Activated CD4-positive, CD25-positive, alpha-beta regulatory T cell (primary cell): ENCODE measurements at places on chromosomes 6 and 20.

DNA sequence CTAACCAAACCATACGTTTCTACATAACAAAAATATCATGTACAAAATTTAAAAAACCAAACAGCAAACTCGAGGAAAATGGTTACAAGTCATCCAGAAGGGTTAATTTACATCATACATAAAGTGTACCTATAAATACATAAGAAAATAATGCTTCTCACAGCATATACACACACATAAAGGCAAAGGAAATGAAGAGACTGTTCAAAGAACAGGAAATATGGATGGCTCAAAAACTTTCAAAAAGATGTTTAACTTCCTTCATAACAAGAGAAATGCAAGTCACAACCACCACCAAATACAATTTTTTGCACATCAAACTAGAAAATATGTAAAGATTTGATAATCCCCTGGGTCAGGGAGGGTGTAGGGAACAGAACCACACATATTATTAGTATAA, 7.5 kb downstream of the SLC22A23 start:
- no peak for DNase-seq

DNA sequence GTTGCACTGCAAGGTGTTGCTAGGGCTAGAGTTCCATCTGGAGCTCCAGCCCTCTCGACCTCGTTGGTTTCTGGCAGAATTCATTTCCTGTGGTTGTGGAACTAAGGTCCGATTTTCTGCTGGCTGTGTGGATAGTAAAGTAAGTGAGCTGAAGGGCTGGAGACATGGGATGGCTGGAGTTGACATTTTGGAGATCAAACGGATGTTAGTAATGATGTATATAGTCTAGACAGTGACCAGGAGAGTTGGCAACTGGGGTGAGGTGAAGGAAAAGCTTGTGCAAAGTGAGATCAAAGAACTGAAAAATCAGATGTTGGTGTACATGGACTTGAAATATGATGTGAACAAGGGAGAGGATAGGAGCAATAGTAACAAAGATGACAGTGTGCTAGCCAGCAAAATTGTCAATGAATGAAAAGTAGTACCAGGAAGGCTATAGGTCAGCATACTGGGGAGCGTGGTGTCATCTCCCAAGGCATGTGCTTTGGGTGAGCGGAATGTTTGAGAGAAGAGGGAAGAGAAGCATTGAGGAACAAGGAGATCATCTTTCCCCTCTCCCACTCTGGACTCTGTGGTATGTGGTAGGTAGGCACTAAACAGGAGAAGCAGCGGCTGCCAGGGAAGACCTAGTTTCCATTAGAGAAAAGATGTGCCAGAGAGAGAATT, 7.8 kb downstream of the QRSL1 start:
- no peak for DNase-seq

DNA sequence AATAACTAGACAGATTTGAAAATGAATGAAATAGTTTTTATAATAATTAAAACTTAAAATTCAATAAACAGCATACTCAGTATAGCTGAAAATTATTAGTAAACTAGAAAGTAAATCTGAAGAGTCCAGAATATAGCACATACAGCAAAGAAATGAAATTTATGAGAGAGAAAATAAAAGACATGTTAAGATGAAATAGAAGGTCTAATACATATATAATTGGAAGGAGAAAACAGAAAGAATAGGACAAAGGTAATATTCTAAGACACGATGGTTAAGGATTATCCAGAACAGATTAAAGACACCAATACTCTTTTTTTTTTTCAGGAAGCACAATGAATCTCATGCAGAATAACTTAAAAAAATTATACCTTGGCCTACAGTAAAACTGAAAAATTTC, 69.0 kb downstream of the SESN1 start:
- no peak for DNase-seq

- no peak for DNase-seq
Observed at GRCh38 chr6:110949679-110950285, 8.7 kb upstream of the GTF3C6 start.

DNA sequence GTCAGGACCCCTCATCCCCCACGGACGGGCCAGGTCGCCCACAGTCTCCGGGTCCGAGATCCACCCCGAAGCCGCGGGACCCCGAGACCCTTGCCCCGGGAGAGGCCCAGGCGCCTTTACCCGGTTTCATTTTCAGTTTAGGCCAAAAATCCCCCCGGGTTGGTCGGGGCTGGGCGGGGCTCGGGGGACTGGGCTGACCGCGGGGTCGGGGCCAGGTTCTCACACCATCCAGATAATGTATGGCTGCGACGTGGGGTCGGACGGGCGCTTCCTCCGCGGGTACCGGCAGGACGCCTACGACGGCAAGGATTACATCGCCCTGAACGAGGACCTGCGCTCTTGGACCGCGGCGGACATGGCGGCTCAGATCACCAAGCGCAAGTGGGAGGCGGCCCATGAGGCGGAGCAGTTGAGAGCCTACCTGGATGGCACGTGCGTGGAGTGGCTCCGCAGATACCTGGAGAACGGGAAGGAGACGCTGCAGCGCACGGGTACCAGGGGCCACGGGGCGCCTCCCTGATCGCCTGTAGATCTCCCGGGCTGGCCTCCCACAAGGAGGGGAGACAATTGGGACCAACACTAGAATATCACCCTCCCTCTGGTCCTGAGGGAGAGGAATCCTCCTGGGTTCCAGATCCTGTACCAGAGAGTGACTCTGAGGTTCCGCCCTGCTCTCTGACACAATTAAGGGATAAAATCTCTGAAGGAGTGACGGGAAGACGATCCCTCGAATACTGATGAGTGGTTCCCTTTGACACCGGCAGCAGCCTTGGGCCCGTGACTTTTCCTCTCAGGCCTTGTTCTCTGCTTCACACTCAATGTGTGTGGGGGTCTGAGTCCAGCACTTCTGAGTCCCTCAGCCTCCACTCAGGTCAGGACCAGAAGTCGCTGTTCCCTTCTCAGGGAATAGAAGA, 978 bp downstream of the HLA-A start:
- DNase-seq: no peak

- no peak for DNase-seq
Observed at GRCh38 chr20:5845681-5846615, 95.7 kb downstream of the SHLD1 start.

- DNase-seq: no peak
Observed at GRCh38 chr20:58619864-58620431, 31.1 kb upstream of the STX16 start.

- no peak for DNase-seq
Observed at GRCh38 chr6:2734488-2735166, 16.1 kb downstream of the MYLK4 start.

- no peak for DNase-seq
Observed at GRCh38 chr20:24502661-24503060, 33.2 kb downstream of the SYNDIG1 start.

- no peak for DNase-seq
Observed at GRCh38 chr20:14643146-14643545, 305.7 kb upstream of the FLRT3 start.

- no peak for DNase-seq
Observed at GRCh38 chr6:150420926-150421325, 52.1 kb downstream of the IYD start.

DNA sequence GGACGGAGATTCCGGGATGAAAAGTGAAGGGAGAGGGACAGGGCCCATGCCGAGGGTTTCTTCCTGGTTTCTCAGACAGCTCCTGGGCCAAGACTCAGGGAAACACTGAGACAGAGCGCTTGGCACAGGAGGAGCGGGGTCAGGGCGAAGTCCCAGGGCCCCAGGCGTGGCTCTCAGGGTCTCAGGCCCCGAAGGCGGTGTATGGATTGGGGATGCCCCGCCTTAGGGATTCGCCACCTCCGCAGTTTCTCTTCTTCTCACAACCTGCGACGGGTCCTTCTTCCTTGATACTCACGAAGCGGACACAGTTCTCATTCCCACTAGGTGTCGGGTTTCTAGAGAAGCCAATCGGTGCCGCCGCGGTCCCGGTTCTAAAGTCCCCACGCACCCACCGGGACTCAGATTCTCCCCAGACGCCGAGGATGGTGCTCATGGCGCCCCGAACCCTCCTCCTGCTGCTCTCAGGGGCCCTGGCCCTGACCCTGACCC, 55.0 kb upstream of the HLA-A start:
- DNase-seq: no peak

- DNase-seq: no peak
Observed at GRCh38 chr6:135972586-135972985, 121.1 kb downstream of the PDE7B start.

- no peak for DNase-seq
Observed at GRCh38 chr6:47044397-47044796, 2.3 kb upstream of the ADGRF1 start.

DNA sequence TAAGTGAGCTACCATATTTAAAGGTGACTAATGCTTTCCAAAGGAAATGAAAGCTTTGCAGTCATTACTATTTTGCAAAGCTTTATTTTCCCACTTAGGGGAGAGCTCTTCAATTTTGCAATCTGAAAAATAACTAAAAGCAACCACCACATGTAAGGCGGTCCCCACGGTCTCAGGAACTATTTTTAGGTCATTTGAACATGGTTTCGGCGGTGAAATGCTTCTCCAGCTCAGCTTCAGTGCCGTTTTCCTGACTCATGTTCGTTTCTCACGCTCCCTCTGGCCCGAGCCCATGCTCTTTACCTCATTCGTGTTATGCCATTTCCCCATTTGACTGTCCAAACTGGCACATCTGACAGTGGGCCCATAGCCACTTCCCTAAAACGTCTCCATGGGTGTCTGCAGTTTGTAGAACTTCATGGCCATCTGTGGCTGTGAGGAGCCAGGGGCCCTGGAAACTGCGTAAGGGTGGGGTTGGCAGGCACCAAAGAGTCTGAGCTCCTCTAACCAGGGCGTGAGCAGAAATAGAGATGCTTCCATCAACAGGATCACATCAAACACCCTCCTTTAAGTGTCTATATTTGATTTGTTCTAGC, 46.5 kb downstream of the ADTRP start:
- no peak for DNase-seq

DNA sequence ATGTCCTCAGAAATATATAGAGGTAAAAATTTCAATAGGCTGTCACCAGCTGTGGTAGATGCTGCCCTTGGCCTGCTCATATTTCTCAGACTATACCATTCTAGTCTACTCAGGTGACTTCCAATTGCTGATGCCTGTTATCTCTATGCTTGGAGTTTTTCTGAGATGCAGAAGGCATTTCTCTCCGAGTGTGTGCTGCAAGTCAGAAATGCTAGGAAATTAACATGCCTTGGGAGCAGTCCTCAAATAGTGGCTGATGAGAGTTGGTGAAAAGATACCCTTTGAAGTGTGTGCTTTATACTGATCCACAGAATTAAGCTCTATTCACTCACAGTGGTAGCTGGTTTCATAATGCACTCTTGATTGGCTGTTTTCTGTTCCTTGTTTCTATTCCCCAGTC, 43.2 kb upstream of the PKIB start:
- DNase-seq: no peak

DNA sequence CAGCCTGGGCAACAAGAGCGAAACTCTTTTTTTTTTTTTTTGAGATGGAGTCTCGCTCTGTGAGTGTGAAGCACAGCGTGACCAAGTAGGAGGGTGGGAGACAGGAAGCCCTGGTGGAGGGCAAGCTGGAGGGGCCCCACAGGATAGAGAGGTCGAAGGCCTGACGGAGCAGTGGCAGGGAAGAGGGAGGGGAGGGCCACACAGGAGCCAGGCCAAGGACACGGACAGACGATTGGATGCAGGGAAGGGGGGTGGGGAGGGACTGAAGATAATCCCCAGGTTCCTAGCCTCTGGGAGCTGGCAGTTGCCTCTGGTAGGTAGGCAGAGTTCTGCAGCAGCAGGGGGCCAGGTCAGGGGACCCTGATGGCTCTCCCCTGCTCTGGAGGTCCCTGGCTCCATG, 10.8 kb upstream of the GUCA1A start:
- no peak for DNase-seq

DNA sequence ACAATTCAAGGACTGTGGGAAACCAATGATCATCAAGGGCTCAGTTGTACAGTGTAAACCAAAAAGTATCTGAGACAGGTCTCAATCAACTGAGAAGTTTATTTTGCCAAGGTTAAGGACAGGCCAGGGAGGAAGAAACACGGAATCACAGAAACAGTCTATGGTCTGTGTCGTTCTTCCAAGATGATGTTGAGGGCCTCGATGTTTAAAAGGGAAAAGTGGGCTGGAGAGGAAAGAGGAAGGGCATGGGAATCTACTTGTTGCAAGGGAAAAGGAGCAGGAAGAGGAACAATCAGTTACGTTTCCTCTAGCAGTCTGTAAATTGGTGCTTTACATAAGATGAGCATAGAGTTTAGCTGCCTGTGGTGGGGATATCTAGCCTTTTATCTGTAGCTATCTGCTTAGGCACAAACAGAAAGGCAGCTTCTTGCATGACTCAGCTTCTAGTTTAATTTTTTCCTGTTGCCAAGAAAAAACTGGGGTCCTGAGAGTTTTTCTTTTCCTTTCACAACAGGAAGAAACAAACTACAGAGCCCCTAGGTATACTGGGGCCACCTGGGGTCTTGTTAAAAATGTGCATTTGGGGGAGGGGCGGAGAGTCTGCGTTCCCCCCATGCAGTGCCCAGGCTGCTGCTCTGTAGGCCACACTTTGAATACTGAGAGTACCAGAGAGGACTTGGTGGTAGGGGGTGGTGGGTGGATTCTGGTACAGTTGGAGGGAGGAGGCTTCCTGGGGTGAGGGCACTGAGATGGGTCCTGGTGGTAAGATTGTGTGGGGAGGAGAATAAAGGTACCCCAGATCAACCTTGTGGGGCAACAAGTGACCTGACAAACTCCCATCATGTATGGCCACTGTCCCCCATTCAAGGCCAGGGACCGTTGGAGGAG, 35.3 kb upstream of the EZR start:
- no peak for DNase-seq

GRCh38 chr6:134299236-134299635, 18.7 kb downstream of the SGK1 start:
- no peak for DNase-seq

- DNase-seq: no peak
Observed at GRCh38 chr6:159973951-159974350, 5.1 kb downstream of the IGF2R start.

- DNase-seq: no peak
Observed at GRCh38 chr6:129543981-129544380, 166.0 kb downstream of the ARHGAP18 start.

- no peak for DNase-seq
Observed at GRCh38 chr6:101683884-101684283, 290.4 kb downstream of the GRIK2 start.

- no peak for DNase-seq
Observed at GRCh38 chr20:43040427-43040826, 149.3 kb downstream of the PTPRT start.

DNA sequence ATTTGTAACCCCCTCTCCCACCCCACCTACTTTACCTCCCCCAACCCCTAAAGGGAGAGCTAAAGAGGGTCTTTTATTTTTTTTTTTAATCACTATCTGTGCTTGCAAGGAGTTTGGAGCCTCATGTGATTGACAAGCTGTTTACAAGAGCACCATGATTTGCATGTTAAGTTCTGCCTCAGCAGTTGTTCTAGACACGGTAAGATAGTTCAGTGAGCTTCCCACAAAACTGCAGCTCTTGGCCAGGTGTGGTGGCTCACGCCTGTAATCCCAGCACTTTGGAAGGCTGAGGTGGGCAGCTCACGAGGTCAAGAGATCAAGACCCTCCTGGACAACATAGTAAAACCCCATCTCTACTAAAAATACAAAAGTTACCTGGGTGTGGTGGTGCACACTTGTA, 5.0 kb upstream of the PXDC1 start:
- DNase-seq: no peak
